ENCODE measurements at places on chromosomes 11 and 22.
A peak's percentile ranks its signal among the peaks of the same experiment; 100 is the strongest.

- peak; percentile 48 for DNase-seq
Measured at GRCh38 chr22:45686836-45687235, 15.2 kb downstream of the ATXN10 start.

- DNase-seq: peak; percentile 58
Measured at GRCh38 chr11:64298966-64299846, 952 bp upstream of the CATSPERZ start.

DNA sequence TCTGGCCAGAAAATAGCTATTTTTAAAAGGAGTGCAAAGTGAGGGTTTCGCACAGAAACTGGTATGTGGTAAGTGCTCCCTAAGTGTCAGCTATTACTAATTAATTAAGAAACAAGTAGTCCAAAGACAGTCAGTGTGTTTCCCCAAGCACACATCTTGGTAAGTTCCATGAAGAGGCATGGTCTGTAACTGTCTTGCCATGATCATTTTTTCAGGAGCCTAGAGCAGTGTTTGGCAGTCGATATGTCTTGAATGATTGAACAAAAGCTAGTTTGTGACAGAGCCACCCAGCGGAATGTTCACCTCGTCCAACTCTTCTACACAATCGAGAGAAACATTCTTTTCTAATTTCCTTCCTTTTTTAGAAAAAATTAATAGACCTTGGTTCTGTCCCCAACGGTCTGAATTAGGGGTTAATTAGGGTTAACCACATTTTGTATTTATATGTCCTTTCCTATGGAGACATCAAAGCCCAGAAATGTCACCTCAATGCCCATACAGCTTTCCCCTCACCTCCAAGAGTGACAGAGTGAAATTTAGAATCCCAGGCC lies 57.6 kb upstream of the FTH1 start:
- no peak for DNase-seq

- peak; percentile 31 for DNase-seq
Measured at GRCh38 chr11:70481625-70482528, 83.5 kb downstream of the CTTN start.

DNA sequence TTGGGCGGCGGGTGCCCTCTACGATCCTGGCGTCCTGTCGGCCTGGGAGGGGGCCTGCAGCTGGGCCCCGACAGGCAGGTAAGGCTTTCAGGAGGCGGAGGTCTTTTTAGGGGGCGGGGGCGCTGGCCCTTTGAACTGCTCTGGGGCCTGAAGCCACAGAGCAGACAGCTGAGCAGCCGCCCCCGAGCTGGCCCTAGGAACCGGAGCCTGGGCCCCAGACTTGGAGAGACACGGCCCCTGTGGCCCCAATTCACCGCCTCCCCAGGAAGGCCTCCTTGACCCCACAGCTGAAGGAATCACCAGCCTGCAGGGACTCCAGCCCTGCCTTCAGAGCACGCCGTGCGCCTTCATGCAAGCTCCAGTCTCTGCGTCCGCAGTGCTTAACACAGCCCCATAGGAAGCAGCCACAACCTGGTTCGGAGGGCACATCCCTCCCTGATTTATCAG lies 618 bp upstream of the CERK start:
- peak; percentile 50 for DNase-seq

DNA sequence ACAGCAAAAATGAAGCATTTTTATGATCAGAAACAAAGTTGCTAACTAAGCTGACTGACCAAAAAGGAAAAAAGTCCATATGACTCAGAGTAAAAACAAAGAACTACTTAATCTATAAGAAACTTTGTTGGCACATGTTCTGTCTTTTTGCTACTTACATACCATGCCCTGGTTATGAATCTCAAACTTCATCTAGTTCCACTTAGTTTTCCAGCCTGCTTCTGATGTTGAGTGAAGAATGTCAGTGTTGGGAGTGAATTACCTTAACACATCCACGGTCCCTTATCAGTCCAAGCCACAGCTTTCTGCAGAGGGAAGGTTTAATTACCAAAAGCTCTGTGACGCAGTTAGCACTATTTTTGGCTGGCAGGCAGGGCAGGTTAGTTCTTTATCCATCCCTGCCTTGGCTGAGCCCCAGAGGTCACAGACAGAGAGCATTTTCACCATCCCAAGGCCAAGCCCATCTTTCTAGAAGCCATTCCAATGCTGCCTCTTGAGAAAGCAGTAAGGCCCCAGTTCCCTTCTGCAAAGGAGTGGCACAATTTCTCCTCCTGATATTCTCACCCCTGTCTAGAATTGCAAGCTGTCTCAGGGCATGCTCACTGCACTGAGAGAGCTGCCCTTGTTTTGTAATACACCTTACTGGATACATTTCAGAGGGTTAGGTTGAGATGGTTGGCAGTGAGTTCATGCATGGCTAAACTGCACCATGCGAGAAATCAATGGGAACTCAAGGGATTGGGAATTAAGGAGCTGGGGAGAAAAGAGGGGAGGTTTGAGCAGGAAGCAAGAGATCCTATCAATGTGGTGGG lies 67.1 kb downstream of the SLC1A2 start:
- DNase-seq: no peak

- no peak for DNase-seq
Measured at GRCh38 chr11:65764434-65764833, 16.3 kb downstream of the AP5B1 start.

Data from GM03348 (cell line).